Activated T-cell treated with anti-CD3 and anti-CD28 coated beads for 48 hours (primary cell): ENCODE measurements at places on chromosomes 3 and 15.

DNA sequence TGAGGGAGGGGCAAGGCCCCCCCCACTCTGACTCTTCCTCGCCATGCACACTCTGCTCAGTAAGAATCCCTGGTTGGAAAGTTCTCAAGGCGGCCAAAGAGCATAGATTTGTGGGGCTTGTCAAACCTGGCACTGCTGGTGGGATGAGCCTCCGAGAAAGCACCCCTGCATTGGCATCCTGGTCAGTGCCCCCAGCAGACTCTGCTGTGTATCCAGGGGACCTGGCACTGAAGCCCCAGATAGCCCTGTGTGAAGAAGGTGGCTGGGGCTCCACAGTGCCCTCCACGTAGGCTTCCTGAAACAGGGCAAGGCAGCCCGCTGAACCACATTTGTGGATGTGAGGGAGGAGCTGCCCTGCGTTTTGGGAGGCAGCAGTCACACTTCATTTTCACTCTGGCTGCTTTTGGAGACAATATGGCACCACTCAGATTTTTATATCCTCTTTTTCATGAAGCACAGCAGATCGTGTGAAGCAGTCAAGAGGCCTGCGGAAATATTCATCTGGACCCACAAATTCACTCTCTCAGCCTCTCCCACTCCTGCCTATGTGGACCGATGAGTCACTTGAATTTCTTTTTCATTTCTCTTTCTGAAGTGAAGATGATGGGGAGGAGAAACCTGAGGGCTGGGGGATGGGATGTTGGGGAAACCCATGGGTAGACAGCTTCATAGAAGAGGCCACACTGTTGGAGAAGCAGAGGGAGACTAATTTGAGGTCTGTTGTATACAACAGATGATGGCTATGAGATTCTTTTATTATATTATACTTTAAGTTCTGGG lies 88.7 kb upstream of the BCL6 start:
- peak; percentile 26 for DNase-seq

DNA sequence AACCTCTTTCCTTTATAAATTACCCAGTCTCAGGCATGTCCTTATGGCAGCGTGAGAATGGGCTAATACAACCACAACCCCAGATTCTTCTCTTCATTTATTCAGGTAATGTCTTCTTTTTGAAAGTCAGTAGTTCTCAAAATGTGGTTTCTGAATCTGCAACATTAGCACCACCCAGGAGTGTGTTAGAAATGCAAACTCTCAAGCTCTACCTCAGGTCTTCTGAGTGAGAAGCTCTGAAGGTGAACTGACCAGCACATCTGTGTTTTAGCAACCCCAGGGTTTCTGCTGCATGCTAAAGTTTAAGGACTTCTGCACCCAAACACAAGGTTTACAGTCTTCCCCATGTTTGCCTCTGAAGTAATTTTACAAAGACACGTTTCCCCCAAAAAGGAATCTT lies 22.3 kb upstream of the TRIM59 start:
- DNase-seq, result no peak

GRCh38 chr3:184066211-184066610 lies 13.4 kb downstream of the HTR3C start:
- no peak for DNase-seq

GRCh38 chr15:38860674-38861073 lies 296.1 kb upstream of the RASGRP1 start:
- no peak for DNase-seq

GRCh38 chr3:178270838-178271237 lies 265.4 kb upstream of the KCNMB2 start:
- no peak for DNase-seq

- peak; percentile 31 for DNase-seq
These were observed 30.6 kb downstream of the CRTAP start for GRCh38 chr3:33144433-33144832.

- peak; percentile 17 for DNase-seq
These were observed 767 bp downstream of the EPM2AIP1 start for GRCh38 chr3:36991923-36992805.

DNA sequence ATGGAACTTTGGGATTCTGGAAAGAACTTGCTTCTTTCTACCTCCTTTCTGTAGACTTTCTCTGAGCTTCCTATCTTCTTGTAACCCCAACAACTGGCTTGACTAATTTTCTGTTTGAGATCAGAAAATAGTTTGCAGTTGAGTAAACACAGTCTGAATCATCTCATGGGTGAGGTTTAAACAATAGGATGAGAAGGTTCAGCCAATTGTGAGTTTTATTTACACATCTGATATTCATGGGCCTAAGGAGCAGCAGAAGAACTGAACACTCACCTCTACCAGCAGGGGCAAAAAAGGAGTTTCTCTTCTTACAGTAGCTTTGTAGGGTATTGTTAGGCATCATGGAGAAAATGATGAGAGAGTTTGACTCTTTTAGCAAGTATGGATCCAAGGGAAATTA lies 54.2 kb downstream of the DTWD1 start:
- no peak for DNase-seq

- DNase-seq, result no peak
These were observed 11.1 kb upstream of the THUMPD3 start for GRCh38 chr3:9351709-9352126.

DNA sequence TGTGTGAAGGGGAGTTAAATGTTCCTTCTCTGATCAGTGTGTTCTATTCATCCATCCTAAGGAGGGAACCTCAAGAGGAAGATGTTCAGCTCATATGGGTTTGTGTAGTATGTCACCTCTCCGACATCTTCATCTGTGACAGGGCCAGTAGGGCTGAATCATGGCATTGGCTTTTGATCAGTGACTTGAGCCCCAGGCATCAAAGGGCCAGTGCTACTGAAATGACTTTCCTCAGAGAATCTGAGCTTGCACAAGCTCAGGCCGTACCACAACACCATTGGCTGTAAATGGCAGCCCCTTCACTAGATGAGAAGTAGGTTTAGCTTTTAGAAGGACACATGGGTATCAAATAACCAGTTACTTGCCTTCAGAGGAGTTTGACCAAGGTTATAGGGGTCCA lies 183.2 kb upstream of the NR2E3 start:
- DNase-seq, result no peak

DNA sequence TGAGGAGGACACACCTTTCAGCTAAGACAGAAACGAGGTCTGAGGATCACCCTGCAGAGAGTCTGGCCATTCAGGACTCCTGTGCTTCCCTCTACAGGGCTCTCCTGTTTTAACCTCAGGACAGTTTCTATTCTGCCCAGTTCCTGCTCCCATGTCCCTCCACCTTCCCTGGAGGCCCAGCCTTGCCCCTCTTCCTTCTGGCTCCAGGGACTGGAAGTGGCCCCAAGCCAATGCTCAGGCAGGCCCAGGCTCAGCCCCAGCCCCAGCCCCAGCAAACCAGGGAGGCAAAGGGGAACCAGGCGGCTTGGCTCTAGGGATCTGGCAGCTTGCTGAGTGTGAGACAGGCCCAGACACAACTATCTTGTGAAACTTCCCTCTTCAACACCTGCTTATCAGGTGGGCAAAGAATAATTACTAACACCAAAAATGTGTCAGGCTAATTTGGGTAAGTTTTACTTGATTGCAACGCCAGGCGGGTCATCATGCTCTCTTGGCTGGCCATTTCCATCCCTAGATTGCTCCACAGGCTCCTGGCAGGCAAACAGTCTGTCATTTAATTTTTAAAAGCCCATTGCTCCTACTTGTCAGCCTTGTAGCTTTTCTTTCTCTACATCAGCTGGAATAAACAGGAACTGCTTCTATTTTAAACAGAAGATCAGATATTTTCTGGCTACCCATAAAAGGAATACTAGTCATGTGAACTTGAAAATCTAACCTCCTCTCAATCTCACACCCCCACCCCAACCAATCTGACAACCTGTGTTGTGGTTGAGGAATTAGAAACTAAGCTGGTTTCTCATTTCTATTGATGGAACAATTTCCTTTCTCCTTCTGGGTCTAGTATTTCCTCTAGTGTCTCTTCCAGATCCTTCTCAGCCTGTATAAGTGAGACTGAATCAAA lies 33.5 kb downstream of the UPK1B start:
- no peak for DNase-seq

DNA sequence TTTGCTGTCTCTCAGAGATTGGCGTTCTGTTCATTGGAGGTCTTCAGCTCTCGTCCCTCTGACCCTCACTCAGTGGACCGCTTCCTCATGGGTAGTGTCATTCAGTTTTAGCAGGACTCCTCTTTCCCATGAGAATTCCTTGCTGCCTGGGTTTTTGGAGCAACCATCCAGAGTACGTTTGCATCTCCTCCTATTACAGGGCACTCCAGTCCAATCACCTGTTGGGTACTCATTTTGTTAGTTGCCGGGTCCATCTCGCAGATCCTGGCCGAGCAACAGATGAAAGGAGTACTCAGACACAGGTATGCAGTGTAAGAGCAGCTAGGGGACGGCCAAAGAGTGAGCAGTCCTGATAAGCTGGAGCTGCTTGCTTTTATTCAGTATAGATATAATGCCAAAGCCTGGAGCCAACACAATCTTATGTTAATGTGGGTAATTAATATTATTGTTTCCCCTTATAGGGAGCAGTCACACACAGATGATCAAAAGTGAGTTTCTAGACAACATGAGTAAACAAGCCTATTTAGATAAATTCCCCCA lies 49.6 kb downstream of the ISG20 start:
- no peak for DNase-seq

GRCh38 chr3:146626403-146627122 lies 21.4 kb upstream of the PLSCR5 start:
- no peak for DNase-seq

DNA sequence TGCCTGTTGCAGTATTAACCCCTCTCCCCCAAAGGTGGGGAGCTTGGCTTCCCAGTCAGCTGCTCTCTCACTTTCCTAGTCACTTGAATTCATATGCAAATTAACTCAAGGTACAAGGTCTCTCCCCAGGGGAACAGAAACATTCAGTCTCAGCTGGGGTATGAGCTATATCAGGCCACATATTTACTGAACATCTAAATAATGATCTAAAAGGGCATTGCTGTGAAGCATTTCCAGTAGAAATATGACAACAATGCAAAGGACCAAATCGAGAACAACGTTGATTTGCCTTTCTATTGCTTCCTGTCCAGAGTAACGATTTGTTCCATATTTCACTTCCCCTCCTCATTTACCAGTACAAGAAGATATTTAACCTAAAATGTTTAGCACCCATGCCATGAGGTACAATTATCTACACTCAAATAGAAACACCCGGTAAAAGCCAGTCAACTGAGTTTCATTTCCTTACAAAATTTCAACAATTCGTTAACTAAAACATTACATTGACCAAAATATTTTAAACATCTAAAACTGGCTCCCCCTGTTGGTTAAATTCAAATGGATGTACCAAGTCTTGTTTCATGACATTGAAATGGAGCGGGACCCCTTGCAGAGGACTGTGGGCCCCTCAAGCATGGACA lies 36.5 kb upstream of the KLHL6 start:
- no peak for DNase-seq

DNA sequence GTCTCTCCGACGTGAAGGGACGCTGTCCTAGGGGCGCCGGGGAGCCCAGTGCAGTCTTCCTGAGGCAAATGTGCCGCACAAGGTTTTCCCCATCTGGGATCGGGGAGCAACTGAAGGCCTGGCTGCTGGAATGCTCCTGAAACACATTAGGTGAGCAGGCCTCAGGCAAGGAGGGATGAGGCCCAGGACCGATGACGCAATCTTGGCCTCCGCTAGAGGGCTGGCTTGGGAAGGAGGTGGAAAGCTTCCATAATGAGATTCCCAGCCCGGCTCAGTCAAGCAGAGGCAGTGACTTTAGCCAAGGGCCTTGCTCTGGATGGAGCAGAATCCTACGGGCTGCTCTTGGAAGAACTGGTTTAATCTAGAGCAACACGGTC lies 50.8 kb downstream of the CPN2 start:
- no peak for DNase-seq

DNA sequence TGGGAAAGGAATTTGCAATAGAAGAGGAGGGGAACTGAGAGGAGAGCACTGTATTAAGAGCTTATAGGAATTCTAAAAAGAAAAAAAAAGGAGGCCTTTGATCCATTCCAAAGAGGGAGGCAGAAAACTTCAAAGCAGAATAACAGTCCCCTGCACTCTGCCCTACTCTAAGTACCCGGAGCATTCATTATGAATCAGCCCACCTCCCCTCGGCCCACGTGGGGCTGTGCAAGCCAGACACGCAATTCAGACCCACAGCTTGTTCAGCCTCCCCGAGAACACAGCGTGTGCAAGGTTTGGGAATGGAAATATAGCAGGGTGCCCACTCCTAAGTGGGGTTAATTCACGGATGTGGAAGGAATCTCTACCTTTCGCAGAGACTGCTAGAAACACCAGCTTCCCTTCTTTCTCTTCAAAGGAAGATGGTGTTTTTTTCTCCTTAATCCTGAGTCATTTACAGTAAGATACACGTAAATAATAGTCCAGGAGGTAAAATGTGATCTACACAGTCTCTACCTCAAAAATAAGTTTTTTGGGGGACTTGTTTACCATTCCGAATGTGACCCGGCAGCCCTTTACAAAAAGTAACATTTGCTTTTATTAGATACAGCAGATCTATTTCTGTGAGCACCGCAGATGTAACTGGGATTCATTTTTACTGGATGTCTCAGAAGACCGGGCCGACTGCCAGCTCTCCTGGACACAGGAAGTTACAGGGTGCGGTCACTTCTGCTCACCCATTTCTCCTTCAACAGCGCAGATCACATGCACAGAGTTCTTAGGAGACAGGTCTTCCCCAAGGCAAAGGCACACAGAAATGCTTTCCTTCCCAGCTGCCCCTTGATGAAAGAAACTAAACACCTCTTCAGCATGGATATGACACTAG lies 768.5 kb upstream of the CFAP20DC start:
- DNase-seq, result no peak

DNA sequence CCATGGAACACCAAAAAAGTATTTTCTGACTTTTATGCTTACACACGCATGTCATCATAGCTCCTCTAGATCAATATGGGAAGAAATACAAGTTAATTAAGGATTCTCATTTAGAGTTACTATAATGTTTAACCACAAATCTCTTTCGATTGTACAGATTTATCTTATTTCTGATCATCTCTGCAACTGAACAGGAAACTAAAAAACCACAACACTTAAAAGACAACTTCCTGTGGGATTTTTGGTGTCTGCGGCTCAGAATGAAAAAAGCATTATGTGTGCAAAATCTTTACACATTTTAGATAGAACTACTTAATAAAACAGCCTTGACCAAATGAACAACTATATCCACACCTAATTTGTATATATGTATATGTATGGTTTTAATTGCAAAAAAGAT lies 3.0 kb upstream of the TJP1 start:
- DNase-seq, result no peak

- DNase-seq, result no peak
These were observed 60.3 kb upstream of the EIF1B start for GRCh38 chr3:40249168-40249567.

DNA sequence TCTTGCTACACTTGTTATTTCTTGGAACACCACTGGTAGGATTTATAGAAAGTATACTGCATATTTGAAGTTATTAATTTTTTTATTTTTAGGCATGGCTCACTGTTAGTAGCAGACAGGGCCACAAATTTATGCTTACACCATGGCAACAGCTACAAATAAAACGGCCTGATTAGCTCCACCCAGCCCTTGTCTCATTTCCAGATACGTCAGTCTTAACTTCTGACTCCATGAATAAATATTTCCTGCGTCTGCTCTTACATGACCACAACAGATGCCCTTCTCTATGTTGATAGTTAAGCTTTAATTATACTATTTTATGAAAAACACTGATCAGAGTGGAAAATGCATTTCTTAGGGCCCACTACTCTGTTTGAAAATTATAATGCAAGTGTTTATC lies 62.3 kb upstream of the CPOX start:
- DNase-seq, result no peak

GRCh38 chr3:58638591-58638990 lies 28.0 kb downstream of the FAM3D start:
- no peak for DNase-seq

GRCh38 chr3:112132554-112132953 lies 494 bp downstream of the GCSAM start:
- no peak for DNase-seq
